ENCODE measurements at places on chromosomes 4 and X.

GRCh38 chrX:15664487-15665444, at the start of gene CLTRN:
Gene CLTRN (minus strand): TSS chrX:15664805. CDS start chrX:15664775, 30 bp downstream.
- DNase-seq, result no peak

GRCh38 chr4:129362691-129363274, 266.8 kb downstream of the C4orf33 start:
- peak; percentile 31 for DNase-seq

GRCh38 chr4:86367577-86367976, 7.7 kb upstream of the MAPK10 start:
- DNase-seq, result no peak

DNA sequence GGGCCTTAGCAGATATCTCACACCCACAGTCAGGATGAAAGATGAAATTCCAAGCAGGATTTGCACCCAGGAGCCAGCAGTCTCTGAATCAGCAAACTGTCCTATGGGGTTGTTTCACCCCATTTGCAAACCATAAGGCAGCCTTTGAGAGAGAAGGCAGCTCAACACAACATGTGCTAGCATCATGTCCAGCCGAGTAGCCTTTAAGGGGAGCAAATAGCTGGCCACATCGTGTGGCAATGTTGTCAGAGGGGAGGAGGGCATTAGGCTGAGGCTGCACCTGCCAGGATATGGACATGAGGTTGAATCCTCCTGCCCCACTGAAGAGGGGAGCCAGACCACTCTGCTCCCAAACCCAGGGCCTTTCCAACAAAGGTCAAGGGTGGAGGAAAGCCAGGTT, 20.6 kb upstream of the PJA1 start:
- no peak for DNase-seq

- DNase-seq, result no peak
Measured at GRCh38 chr4:5734853-5735252, 23.9 kb downstream of the EVC start.

GRCh38 chr4:56874923-56875322, 32.8 kb upstream of the REST start:
- no peak for DNase-seq

- no peak for DNase-seq
Measured at GRCh38 chr4:127309369-127310102, 323.2 kb upstream of the INTU start.

GRCh38 chr4:46967631-46968030, 25.8 kb downstream of the GABRA4 start:
- no peak for DNase-seq

- DNase-seq, result no peak
Measured at GRCh38 chr4:155777971-155778735, 19.3 kb downstream of the GUCY1B1 start.

DNA sequence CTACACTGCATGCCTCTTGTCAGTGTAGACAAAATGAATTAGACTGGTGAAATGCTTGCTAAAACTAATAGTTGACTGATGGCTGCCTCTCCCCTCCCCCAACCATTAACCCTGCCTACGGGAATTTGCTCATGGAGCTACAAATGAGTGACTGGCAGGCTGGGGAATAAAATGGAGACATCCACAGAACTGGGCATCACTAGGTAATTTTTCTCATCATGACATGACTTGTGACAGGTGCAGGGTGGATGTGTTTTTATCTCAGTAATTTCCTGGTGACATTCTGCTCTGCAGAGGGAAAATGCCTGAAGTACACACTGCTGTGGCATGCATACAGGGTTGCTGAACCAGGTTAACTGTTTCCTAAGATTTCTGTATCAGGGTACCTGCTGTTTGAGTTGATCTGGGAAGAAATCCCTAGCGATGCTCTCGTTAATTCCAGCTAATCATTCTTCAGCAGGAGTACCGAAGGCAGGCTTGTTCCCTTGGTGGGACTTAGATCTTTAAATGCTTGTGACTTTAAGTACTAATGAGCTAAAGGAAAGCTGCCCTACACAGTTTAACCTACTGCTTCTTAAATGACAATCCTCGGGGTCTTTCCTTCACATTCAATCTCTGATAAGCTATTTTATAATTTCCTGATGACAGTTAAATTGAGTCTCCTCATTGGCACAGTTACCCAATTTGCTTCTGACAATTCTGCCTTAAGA, 376.3 kb upstream of the LCORL start:
- DNase-seq, result no peak

DNA sequence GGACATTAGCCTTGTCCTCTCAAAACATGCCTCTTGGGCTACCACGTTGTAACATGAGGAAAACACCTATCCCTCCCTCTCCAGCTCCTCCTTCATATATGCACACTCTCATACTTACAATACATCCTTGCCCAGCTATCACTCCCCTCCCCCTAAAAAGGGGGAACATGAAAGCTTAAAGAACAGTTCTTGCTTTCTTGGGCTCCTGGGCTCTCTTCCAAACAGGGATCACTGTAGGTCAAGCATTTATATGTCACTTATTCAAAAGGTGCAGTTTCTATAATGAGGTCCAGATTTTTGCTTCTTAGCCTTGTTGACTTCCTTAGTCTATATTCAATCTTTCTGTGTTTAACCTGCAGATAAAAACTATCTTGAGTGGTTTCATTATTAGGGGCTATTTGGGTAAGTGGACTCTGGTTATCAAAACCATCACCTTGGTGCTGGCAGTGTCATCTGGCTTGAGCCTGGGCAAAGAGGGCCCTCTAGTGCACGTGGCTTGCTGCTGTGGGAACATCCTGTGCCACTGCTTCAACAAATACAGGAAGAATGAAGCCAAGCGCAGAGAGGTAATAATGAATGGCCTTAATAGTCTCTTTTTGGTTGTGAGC, 119.4 kb downstream of the AKAP4 start:
- DNase-seq, result no peak

- DNase-seq, result no peak
Measured at GRCh38 chrX:104641176-104641575, 75.2 kb downstream of the IL1RAPL2 start.

DNA sequence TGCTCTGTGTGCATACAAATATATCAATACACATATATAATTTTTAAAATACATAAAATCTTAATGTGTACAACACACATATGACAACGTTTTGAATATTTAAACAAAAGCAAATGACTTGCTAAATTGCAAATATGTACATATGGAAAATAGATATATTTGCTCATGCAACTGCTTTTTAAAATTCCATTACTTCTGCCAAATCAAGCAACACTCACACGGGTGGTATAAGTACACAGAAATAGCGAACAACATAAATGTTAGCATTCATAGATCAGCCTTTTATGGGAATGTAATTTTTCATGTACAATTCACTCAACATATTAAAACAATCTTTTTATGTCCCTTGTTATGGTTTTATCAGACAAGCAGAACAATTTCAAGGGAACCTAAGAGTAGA, 116.3 kb downstream of the DMD start:
- no peak for DNase-seq

DNA sequence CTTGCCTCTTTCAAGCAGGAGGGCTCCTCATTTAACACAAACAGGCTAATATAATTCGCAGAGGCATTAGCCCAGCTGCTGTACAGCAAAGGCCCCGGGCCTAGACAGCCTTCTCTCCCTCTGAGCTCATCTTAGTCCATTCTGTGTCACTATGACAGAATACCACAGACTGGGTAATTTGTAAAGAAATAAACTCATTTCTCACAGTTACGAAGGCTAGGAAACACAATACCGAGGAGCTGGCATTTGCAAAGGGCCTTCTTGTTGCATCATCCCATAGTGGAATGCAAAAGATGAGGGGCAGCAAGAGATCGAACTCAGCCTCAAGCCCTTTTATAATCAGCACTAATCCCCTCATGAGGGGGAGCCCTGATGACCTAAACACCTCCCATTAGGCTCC, 48.5 kb downstream of the TSPAN5 start:
- no peak for DNase-seq

DNA sequence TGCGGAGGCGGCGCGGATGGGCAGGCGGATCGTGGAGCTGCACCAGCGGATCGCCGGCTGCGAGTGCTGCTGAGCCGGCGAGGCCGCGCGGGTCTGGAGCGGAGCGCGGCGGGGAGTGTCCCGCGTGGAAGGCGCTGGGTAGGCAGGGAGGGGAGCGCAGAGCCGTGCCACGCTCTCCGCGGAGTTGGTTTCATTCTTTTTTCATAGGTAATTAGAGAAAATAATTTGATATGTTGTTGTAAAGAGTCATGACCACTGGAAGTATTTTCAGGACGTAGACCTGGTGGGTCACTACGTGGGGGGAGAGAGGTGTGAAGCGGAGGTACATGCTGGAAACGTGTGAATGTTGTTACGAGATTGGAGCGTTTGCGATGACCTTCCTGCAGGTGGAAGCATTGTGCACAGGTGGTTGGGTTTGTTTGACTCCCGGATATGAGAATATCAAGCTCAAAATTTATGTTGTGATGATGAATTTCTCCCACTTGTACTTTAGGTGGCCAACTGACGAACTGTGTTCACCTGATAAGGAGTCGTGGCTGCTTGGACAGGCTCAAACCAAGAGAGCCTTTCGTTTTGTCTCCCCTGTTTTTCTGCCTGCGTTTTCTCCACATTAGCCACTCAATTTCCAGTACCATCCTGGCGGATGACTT, 19.1 kb upstream of the S100P start:
- peak; percentile 84 for DNase-seq

DNA sequence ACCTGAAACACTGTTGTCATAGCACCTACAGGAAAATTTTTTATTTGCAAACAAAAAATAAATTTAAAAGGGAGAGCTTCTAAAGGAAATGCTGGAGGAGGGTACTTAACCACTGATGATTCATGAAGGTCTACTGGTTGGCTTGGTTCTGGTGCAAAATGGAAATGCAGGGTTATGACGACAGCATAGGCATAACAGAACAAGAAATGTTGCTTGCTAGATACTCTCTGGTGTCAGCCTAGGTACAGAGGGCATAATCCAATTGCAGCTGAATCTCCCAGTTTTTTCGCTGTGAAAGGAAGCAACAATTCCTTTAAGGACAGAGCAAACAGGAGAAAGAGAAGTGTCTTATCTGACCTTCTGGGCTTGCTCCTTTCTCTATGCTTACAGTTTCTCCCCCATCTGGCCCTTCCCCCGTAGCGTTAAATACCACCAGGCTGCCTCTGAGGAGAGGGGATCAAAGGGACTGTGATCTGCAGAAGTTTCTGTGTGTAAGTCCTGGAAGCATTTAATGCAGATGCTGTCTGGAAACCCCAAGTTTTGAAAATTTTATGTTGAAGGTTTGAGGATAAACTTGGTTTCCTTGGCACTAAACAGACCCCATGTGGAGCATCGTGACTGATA, 23.7 kb upstream of the CASK start:
- DNase-seq, result no peak

DNA sequence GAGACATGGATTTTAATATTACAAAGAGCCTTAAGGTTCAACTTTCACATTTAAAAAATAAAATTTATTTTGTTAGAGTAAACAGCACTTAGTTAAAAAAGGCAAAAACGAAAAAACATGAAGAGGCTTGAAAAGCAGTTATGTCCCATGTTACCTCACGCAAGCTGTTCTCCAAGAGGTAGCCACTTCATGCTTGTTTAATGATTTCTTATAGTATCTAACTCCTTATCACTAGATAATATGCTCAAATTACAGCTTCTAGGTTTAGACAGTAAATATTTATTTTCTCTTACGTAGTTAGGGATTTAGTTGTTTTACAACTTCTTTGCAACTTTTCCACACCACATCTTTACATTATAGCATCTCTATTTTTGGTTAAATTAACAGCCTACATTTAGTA, 27.8 kb upstream of the TMPRSS11D start:
- no peak for DNase-seq

GRCh38 chrX:111568354-111568753, 56.9 kb downstream of the SERTM2 start:
- no peak for DNase-seq

DNA sequence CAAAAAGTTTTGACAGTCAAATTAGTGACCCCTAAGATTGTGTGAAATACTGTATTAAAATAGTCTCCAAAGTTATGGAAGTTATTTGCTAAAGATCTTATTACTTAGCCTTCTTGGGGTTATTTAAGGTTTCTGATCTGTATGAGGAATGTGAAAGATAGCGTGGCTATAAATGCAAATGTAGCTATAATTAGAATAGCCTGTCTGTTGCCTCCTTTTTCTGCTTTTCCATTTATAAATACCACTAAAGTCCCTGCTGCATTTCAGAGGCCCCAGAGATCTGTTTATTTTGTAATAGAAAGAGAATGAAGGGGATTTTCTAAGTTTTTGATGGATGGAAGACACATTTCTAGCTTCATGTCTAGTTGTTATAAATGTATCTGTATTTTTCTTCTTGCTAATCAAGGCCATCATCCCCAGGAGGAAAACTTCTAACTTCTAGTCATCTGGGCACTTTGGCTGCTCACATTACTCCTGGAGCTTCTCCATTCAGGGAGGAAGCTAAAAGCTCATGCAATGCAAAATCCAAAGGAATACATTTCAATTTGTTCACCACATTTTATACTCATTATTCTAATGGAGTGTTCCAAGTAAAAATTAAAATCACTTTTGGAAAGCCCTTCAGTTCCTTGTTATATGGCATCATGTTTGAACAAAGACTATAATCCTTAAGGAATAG, 73.9 kb downstream of the INTS12 start:
- DNase-seq, result no peak

- DNase-seq, result no peak
Measured at GRCh38 chrX:7145454-7145853, 2.1 kb upstream of the STS start.

- DNase-seq, result peak; percentile 29
Measured at GRCh38 chrX:38561951-38562719, 793 bp downstream of the TSPAN7 start.

- DNase-seq, result no peak
Measured at GRCh38 chrX:56796641-56797395, 67.8 kb downstream of the NBDY start.

- DNase-seq, result no peak
Measured at GRCh38 chr4:105605493-105605892, 53.1 kb downstream of the ARHGEF38 start.

DNA sequence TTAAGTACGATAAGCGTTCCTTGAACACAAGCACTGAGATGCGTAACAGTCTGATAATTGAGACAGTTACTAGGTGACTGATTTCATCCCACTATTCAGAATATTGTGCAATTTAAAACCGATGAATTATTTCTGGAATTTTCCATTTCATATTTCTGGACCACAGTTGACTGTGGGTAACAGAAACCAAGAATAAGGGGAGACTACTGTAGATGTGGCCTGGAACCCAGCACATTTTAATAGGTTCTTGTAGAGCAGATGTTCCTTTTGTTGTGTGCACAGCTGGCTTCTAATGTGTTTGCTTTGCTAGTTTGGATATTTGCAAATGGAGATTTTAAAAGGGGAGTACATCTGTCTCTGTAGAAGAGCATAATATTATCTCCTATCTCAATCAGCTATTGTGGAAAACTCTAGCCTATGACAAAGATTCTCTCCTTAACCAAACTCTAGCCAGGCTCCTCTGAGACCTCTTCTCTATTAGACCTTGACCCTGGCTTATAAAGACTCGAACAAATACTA, 16.4 kb downstream of the NAAA start:
- DNase-seq, result no peak

DNA sequence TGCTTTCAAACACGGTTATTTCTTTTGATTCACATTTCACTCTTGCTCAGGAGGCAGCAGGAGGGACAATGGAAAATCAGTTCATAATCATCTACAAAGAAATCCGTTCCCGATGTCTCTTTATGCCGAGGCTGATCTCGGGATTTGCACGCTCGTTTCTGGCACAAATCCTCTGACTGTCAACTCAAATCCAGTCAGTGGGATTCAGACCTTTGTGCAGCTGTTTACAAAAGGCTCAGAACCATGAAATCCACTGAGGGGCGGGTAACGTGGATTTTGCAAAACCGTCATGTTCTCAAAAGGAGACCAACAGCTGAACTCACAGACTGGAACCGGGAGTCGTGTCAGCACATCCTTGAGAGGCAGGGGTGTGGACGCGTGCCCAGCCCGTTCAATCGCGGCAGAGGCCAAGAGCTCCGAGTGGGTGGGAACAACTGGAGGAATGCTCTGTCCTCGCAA, 46.4 kb downstream of the ACOX3 start:
- no peak for DNase-seq
